ENCODE measurements at places on chromosomes 12 and 14.

GRCh38 chr12:121059031-121059898, 20.2 kb upstream of the OASL start:
- DNase-seq, result no peak

DNA sequence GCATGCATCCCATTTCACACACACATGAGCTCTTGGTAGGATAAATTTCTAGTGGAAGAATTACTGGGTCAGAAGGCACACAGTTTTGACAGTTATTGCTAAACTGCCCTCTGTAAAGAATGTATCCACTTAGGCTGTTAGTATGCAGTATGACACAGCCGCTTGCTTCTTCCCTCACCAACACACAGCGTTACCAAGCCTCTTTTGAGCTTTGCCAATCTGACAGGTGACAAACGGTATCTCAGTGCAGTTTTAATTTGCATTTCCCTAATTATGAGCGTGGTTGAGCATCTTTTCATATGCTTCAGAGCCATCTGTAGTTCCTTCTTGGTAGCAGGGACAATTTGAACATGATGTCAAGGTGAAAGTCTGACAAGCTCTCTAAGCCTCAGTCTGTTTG, 42.9 kb downstream of the HRK start:
- DNase-seq, result no peak

GRCh38 chr14:100114109-100114765, 45.2 kb downstream of the DEGS2 start:
- DNase-seq, result no peak

DNA sequence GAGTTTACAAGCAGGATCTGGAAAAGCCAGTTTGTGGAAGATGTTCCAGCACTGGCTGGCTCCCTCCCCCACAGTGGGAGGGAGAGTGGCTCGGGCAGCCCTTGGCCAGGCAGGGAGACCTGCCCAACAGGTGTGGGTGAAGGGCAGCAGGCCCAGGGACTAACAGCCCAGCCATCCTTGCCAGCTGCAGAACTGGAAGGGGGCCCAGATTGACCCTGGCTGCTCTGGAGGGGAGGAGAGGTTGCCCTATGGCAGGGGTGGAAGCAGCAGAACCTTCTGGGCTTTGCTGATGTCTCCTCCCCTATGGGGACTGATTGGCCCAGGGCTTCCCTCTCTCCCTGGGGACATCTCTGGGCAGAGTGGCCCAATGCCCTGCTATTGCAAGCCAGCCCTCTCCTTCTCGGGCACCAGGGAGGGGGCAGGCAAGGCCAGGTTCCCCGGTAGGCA, 20.5 kb downstream of the IRF2BPL start:
- no peak for DNase-seq

- peak; percentile 60 for DNase-seq
Measured at GRCh38 chr14:30375296-30375892, 183.6 kb upstream of the G2E3 start.

- no peak for DNase-seq
Measured at GRCh38 chr14:61101803-61102548, 120.9 kb downstream of the SLC38A6 start.

DNA sequence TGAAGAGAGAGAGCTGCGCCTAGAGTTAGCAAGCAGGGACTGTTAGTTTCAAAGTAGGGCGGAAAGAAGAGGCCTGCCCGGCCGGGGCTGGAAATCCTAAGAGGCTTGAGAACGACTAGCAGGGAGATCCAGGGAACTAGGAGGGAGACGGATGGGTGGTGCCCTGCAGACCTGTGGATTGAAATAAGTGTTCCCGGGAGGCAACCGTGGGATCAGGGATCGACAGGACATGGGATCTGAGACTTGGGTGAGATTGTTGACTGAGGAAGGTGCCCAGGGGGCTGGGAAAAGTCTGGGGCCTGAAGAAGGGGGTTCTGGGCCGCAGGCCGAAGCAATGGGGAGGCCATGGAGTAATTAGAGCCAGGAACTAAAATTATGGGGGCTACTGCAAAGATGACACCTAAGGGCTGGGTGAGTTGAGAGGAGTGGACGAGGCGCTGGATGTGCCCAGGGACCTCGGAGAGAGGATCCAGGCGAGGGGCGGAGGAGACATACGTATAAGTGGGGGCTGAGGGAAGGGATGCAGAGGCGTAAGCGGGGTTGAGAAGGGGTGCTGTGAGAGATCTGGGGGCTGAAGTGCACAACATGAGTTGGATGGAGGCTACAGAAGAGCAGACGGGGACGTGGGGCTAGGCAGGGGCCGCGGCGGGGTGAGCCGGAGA, 635 bp downstream of the LTA4H start:
- DNase-seq, result no peak

DNA sequence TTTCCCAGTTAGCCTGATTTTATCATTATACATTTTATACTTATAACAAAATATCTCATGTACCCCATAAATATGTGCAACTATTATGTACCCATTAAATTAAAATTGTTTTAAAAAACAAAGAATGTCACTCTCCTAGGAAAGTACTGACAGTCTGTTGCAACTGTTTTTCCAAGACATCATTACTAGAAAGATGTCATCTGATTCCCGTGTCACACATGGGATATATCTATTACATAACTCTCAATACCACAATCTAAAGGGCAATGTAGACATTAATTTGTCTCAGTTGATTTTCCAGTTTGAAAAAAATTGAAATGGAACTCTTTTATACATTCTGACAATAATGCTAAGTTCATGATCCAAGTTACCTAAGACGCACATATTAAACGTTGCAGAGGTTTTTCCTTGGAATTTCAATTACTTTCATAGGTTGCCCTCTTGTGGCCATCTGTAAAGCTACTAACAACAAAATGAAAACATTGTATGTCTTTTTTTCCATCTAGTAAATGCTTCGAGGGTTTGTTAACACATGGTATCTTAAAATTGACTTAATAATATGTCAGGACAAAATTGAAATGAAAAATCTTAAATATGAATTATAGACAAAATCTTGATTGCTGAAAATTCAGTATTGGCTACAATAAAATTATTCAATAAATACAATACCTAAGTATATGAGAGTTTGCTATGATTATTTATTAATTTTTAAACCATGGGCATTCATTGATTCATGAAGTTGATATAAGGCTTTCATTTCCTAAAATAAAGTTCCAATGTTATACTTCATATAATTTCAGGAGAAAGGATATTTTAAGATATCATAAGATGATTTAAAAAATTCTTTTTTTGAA, 131.6 kb downstream of the PPFIA2 start:
- DNase-seq, result no peak

GRCh38 chr14:43119672-43120071, 1387.4 kb downstream of the FSCB start:
- no peak for DNase-seq

GRCh38 chr12:97941686-97942354, 479.2 kb downstream of the RMST start:
- no peak for DNase-seq

DNA sequence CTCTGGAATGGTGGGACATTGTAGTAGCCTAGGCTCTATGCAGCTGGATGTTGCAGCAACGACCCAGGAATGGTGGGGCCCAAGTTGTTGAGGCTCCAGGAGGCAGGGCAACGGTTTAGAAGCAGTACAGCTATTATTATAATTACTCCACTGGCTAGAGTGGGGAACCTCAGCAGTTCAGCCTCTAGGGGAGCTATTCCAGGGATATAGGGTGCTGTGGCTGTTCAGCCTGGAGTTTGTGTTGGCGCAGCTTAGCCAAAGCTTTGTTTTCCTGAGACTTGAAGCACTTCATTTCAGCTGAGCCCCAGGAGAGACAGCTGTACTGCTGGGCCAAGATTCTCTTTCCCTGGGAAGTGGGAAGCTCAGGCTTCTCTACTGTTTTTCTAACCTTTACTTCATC, 1023.0 kb upstream of the ATXN7L3B start:
- DNase-seq, result no peak

GRCh38 chr14:74554742-74555362, 57.2 kb downstream of the LTBP2 start:
- no peak for DNase-seq

- DNase-seq, result no peak
Measured at GRCh38 chr12:3154006-3154405, 76.8 kb downstream of the TSPAN9 start.

DNA sequence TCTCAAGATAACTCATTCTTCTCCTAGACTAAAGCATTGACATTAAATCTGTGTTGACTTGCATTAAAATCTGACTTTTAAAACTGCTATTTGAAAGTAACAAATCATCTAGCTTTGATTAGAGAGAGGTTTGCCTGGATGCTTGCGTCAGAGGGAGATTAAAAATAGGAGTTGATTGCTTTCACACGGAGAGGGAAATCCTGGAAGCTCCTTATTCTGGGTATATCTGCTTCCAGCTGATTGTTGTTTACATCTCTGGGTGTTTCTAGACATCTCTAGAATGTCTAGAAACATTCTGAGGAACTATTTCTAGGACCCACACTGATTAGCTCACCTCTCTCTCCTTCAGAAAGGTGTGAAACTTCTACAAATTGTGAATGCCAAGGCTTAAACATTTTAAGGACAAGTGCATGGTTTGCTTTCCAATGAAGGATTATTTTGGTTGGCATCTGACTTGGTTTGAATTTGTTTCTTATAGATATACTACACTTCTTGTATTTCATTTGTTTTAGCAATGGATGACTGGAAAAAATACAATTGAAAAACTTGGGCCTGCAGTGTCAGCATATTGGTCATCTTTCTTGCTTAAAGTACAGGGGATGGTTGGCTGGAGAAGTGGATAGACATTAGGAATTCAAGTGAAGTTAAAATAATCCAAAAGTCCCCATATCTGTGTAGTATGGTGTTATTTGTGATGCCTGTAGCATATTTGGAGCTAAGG, 2.1 kb downstream of the DIP2B start:
- no peak for DNase-seq

GRCh38 chr14:22539831-22540230, 49.2 kb downstream of the DAD1 start:
- peak; percentile 70 for DNase-seq

DNA sequence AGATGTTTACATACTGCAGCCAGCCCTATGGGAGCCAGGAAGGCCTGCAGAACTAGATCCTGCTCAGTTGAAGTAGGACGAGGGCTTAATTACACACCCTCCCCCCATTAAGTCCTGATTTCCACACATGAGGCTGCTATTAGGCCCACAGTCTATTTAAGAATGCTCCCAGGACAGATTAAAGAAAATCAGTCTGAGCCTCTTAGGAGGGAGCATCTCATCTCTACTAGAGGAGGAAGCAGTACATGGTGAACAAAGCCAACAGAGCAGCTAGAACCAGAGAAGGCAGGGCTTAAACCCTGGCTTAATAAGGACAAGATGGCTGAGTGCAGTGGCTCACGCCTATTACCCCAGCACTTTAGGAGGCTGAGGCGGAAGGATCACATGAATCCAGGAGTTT, 55.8 kb upstream of the ARHGAP5 start:
- DNase-seq, result no peak

GRCh38 chr14:104090071-104090748, 4.7 kb downstream of the ASPG start:
- DNase-seq, result no peak

DNA sequence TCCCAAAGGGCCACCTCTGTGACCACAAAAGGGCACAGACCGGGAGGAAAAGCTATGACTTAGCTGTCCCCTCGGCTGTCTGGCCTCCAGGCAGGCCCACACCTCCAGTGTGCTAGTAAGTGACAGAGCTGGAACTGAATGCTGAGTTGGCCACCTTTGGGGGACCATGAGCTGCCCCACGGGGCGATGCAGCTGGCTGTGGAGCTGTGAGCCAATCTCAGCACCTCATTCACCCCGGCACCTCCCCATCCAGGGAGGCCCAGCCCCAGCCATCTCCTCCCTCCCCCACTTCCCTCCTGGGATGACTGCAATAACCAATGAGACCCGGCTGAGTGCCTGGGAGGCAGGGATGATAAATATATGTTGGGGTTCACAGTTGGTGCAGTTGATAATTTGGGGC, 12.2 kb upstream of the TESC start:
- DNase-seq, result no peak

DNA sequence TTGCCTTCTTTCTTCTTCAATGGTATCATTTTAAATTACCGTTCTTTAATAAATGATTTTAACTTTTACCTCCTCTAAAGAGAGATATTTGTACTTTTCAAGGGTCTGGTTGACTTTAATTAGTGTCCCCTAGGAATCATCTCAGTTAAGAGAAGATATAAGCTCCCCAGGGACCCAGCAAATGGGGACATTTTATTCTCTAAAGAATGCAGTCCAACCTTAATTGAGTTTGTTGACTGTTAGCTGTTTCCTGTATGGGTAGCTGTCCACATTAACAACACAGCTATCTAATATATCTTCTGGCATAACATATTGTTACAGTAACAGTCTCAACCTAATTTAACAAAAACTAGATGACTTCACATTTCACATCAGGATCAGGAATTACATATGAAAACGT, 241.6 kb upstream of the NPAS3 start:
- no peak for DNase-seq

DNA sequence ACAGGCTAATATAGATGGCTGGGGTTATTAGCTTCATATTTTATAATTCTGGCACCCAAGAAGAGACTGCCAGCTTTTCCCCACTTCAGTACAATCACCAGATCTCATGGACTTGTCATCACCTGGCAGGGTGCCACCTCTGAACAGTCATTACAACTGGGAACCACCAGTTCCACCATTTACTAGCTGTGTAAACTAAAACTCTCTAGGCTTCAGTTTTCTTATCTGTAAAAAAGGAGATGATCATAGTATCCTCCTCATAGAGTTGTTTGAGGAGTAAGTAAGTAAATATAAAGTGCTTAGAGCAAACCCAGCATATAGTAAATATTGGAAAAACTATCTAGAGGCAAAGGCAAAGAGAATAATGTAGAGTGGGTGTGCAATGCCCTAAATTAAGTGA, 19.3 kb downstream of the CPNE8 start:
- DNase-seq, result no peak

GRCh38 chr14:82046512-82047226, 513.0 kb upstream of the SEL1L start:
- no peak for DNase-seq

- DNase-seq, result no peak
Measured at GRCh38 chr12:53184828-53185227, 4.1 kb upstream of the CSAD start.

GRCh38 chr12:118714051-118714460, 267.3 kb upstream of the SRRM4 start:
- DNase-seq, result no peak

- no peak for DNase-seq
Measured at GRCh38 chr12:85865890-85866289, 8.2 kb upstream of the NTS start.

GRCh38 chr12:48157018-48157888, at the start of gene ASB8:
ASB8 (minus strand) TSS chr12:48157515; CDS start chr12:48153496, 4,019 bp downstream.
- peak; percentile 100 for DNase-seq

GRCh38 chr12:95168746-95169145, 48.5 kb downstream of the FGD6 start:
- DNase-seq, result no peak

- DNase-seq, result no peak
Measured at GRCh38 chr14:99790201-99790977, 2.8 kb upstream of the EML1 start.

- DNase-seq, result no peak
Measured at GRCh38 chr12:84201976-84202375, 710.6 kb downstream of the SLC6A15 start.

DNA sequence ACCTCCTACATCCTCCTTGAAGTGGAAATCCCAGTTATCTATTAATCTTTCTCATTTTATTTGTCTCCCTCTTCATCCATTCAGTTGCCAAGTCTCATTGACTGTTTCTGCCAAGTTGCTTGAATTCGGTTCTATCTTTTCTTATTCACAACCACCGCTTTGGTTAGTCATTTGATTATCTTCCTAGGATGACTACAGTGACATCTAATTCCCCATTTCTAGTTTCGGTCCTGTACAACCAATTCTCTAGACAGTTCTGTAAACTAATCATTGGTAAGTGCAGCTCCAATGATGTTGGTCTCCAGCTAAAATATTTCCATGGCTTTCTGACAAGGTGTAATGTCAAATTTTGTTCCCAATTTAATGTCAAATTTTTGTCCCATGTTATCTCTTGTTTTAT, 220.1 kb downstream of the ADAMTS20 start:
- DNase-seq, result no peak
